ENCODE measurements at places on chromosomes 13 and 19.
A peak's percentile ranks its signal among the peaks of the same experiment; 100 is the strongest.

DNA sequence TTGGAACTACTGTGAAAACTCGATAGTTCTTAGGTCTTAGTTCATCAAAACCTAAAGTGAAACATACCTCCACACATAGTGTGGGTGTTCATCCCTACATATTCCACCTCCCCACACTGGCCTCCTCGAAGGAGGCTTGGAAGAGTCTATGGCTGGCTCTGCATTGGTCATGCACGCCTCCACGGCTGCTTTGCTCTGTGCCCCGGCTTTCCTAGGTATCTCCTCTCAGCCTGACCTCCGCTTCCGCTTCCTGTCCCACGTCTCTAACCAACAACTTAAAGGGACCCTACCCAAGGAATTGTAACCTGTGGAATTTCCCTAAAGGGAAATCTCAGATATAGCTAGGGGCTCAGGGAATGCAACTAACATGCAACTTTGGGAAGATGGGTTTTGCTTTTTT is 79.7 kb upstream of the MBNL2 start:
- DNase-seq, result no peak

DNA sequence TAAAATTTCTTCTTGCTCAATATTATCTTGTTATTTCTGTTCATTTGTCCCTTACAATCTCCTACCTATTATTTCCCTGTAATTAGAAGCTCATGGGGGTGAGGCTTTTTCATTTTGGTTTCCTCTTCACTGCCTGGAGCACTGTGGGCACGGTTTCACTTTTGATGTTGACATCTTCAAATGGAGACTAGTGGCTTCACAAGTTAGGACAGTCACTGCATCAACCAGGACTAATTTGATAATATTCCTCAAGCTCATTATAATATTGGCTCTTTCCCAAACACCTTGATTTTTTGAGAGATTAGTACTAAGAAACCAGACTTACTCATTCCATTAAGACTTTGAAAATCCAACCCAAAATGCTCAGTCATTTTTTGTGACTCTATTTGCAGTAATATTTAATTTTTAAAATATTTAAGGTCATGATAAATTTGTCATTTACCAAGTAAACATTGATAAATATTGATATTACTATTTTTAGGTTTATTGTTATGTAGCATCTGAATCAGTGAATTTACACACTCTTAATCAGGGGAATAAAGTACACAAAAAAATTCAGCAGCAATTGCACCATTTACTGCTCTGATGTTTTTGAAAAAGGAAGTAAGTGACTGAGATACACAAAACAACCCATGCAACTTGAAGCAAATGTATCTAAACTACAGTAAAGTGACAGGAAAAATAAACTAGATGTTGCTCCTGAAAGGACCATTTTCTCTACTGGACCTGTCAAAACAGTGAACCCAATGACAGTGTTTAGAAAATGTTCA is 28.8 kb upstream of the RCBTB2 start:
- no peak for DNase-seq

- no peak for DNase-seq
Measured at GRCh38 chr13:28718196-28718542, 601 bp downstream of the SLC46A3 start.

GRCh38 chr19:32824191-32824751 is 45.3 kb downstream of the SLC7A9 start:
- no peak for DNase-seq

DNA sequence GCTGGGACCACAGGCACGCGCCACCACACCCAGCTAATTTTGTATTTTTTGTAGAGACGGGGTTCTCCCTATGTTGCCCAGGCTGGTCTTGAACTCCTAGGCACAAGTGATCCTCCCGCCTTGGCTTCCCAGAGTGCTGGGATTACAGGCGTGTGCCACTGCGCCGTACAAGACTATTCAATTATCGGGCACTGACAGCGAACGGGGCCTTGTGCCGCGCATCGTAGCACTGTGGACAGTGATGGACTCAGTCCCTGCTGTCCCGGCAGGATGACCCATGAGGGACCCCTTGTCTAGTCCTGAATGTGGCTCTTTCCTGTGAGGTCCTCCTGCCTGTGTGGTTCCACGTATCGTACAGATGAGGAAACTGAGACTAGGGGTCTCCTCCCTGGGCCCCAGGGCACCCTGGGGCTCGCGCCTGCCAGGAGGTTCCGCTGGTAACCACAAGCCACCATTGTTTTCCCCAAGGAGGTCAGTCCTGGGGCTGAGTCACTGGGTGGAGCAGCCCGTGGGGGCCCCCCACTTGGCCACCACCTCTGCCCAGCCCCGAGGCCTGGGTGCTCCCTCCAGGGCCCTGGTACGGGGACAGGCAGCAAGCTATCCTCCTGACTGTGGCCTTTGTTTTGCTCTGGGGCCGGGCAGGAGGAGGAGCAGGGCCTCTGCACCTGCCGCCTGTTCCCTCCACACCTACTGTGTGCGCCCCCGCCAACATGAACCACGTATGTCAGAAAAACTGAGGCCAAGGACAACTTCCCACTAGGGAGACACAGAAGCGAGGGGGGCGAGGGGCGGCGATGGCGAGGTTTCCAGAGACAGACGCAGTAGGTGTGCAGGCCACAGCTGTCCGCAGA is 2.9 kb upstream of the TCF3 start:
- no peak for DNase-seq

DNA sequence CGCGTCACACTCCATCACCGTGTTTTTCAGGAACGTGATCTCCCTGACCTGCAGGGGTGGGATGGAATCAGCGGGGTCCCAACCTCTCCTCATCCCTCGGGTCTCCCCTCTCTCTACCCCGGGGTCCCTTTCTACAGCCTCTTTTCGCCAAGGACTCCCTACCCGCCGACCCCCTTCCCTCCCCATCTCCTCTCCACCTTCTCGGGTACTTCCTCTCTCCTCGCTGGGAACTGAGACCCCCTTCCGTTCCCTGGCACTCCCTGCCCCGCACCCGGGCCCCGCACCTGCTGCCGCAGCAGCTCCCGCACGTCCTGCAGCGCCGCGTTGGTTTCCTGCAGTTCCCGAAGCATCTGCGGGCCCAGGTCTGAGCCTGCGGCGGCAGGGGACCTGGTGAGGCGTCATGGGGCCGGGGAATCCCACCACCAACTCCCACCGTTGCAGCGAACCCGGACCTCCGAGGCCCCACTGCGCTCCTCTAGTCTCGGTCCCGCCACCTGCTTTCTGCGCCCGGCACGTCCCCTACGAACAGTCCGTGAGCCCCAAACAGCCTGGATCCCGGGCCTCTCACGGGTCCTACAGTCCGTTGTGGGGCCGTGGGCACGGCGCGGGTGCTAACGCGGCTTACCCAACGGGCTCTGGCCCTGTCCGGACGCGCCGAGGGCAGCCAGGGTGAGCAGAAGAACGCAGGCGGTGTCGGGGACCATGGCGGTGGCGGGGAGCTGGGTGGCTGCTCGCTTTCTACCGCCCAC is at the start of gene COMP:
Gene COMP (minus strand): TSS at position 740 of the 749 bp plus-strand sequence. CDS start 36 bp downstream, at position 704.
- no peak for DNase-seq

GRCh38 chr19:5049561-5049960 is 80.6 kb downstream of the KDM4B start:
- DNase-seq, result no peak

GRCh38 chr13:91661692-91662490 is 263.5 kb downstream of the GPC5 start:
- DNase-seq, result no peak

DNA sequence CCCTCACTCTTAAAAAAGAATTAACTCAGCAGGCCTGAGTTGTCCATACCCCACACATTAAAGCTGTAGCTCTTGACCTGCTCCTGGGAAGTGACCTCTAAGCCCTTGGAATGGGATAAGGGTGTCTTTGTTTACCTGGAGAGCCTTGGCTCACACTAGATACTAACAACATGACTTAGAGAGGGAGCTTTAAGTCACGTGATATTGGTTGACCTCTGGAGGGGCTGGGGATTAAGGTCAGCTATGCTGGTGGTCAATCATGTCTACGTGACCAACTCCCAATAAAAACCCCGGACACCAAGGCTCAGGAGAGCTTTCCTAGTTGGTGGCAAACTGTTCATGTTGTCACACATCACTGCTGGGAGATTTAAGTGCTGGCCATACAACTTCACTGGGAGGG is 2.9 kb downstream of the NWD1 start:
- no peak for DNase-seq

- DNase-seq, result no peak
Measured at GRCh38 chr19:13029893-13030292, 34.6 kb downstream of the NFIX start.

DNA sequence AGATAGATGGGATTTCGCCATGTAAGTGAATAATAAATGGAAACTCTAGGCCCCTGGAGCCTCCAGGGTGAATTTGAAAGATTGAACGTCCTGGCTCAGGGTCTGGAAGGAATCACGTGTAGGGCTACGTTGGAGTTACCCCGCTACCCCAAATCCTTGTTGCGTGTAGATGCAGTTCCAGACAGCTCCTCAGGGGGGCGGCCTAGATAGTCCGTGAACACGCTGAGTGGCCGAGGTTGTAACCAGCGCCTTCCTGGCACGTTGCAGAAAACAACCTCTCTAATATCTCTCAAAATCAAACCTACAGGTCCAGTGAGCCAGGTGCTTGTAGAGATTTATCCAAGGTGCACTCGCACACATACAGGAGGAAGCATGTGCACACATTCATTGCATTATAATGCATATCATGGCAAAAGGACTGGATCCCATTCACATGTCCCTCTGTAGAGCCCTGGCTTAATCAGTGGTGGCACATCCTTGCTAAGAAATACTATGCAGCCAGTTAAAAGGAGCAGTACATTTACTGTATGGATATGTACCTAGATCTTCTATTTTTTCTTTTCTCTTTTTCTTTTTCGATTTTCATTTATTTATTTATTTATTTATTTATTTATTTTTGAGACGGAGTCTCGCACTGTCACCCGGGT is 2.5 kb upstream of the KEAP1 start:
- DNase-seq, result peak; percentile 50

GRCh38 chr19:2761309-2761677 is 21.5 kb upstream of the SLC39A3 start:
- DNase-seq, result no peak

GRCh38 chr19:51168564-51169282 is 26.6 kb downstream of the SIGLEC7 start:
- DNase-seq, result no peak

- DNase-seq, result peak; percentile 79
Measured at GRCh38 chr13:110644892-110645521, 29.7 kb downstream of the NAXD start.

GRCh38 chr13:20192158-20192835 is 441 bp downstream of the GJB2 start:
- DNase-seq, result no peak

DNA sequence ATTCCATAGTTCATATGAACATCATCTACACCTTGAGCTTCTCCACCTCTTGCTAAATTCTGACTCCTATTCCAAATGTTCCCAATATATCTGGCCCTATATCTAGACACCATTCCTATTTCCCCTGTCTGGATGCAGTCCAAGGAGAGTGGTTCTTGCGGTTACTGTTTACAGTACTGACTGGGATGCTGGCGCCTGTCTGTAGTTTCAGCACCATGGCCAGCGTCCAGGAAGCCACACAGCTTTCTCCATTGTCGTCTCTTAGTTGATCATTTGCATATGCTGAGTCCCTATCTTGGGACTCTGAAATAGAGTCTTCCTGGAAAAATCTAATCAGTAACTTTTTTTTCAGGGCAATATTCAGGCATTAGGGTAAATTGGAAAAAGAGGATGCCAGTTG is 14.9 kb downstream of the LAIR2 start:
- peak; percentile 89 for DNase-seq

GRCh38 chr19:1445185-1445931 is 4.6 kb upstream of the APC2 start:
- peak; percentile 22 for DNase-seq

GRCh38 chr13:77168237-77168636 is 141.3 kb upstream of the FBXL3 start:
- DNase-seq, result no peak

DNA sequence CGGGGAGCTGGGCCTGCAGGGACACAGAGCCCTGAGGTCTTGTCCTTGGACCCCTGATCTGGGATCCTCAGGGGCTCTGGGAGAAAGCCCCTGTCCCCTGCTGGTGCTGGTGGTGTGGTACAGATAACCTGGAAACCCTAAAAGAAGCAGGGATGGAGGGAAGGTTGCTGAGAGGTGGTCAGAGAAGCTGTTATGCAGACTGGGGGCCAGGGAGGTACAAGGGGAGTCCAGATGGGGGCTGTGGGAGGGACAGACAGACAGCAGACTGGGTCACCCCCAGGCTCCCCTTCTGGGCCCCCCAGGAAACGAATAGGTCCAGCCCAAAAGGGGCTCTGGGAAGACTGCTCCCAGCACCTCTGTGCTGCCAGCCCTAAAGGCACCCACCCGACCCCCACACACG is 34.7 kb upstream of the PEPD start:
- no peak for DNase-seq

DNA sequence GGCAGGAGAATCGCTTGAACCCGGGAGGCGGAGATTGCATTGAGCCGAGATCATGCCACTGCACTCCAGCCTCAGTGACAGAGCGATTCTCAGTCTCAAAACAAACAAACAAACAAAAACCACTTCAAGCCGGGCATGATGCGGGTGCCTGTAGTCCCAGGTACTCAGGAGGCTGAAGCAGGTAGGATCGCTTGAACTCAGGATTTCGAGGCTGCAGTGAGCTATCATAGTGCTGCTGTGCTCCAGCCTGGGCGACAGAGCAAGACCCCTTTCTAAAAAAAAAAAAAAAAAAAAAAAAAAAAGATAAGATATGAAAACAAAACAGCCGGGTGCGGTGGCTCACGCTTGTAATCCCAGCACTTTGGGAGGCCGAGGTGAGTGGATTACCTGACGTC is 12.9 kb downstream of the PPP1R14A start:
- no peak for DNase-seq

GRCh38 chr19:8096071-8096470 is 43.5 kb downstream of the CCL25 start:
- no peak for DNase-seq

GRCh38 chr13:35769812-35770211 is 293.3 kb upstream of the MAB21L1 start:
- no peak for DNase-seq

DNA sequence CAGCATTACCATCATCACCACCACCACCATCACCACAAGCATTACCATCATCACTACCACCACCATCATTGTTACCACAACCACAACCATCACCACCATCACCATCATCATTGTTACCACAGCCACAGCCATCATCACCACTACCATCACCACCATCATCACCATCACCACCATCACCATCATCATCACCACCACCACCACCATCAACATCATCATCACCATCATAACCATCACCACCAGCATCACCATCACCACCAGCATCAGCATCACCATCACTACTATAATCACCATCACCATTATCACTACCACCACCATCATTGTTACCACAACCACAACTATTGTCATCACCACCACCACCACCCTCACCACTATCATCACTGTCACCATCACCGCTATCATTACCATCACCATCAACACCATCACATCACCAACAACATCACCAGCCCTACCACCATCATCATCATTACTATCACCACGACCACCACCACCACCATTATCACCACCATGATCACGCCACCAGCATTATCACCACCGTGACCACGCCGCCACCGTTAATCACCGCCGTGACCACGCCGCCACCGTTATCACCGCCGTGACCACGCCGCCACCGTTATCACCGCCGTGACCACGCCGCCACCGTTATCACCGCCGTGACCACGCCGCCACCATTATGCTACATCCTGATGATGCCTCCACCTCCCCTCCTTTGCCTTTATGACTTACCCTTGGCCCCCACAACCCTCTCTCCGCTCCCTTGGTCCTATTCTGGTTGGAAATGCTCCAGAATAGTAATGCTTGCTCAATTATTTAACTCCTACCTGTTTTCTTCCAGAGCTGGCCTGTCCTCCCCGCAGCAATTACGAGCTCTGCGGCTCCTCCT is 10.0 kb upstream of the FXYD3 start:
- DNase-seq, result no peak

Measured in NCI-H2029 (cell line).